ENCODE measurements at places on chromosomes 3 and 15. TPM values are rescaled to one million over a fixed set of nuclear protein-coding genes. Genes with fewer than 3 reads are reported as not detected.

Gene LYZL4
- not detected for total RNA-seq

Gene GABRB3
- total RNA-seq = not detected

Gene ADAMTS17
- 5.0 TPM for total RNA-seq

Gene GUCA1C
- not detected for total RNA-seq

Gene MYEF2
- 23.3 TPM for total RNA-seq

Gene WDR93
- total RNA-seq = not detected

Gene RTP1
- not detected for total RNA-seq

Gene AMOTL2
- total RNA-seq = not detected

Gene HTR3E
- total RNA-seq = not detected

Gene MEX3B
- total RNA-seq = 1.2 TPM

Gene GNAI2
- total RNA-seq = 489 TPM

Gene NECTIN3
- total RNA-seq = 3.9 TPM

Gene ZMYND10
- total RNA-seq = 3.5 TPM

Gene FGF12
- total RNA-seq = not detected

Gene UPK1B
- not detected for total RNA-seq

DNA sequence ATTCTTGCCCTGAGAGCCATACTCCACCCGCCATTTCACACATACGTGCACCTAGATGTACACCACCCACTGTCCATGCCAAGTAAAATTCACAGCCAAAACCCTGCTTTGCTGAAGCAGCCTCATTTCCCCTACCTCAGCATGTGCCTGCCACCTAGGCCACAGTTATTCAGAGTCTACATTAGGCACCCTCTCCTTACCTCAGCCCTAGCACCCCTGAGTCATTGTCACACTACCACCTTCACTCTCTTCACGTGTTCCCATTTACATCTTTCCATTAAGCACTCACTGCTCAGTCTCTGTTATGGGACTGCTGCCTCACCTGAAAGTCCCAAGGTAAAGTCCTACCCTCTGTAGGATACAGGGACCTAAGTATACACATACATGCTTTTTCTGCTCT, 70.0 kb downstream of the SETD5 start:
- no peak for DNase-seq

DNA sequence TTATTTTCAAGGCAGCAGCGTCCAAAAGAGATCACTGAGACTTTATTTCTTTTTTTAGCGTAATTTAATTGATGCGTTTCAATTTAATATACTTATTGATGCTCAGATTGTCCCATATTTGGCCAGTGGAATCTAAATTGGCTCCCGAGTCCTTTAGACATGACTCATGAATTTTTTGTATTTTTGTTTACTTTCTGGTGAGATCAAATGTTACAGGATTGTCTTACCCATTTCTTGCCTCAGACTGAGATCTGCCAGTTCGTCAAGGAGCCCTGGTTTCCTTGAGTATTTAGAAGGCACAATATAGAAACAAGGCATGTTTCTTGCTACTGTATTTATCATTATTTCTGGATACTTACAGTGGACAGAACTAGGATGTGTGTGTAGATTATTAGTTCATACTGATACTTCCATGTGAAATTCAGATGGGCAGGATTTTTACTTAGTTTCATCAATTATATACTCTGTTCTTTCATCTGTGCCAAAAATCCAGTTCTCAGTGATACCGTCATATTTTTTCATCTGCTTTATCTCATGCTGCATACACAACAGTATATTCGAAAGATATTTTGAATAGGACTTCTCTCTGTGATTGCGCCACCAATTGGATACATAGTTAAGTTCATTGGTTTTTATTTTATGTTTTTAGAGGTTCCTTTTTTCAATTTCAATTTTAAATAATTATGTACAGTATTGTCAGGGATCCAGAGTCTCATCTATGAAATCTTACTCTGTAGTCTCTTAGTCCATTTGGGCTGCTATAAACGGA, 436.9 kb upstream of the C2CD4B start:
- no peak for DNase-seq

DNA sequence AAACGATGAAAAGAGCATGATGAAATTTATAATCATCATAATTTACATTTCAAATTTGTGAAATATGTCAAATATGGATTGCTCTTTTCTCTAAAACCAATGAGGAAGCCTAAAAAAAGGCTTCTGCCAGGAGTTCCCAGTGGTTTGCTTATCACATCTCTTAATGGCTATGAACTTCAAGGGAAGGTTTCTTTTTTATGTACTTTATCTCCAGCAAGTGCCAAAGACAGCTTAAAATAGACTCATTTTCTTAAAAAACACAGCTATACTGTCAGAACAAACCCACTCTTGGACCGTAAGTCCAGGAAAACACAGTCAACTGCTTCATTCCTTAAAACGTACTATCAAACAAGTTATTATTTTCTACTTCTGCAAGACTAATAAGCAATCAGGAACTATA, 80.2 kb downstream of the DLG1 start:
- no peak for DNase-seq

DNA sequence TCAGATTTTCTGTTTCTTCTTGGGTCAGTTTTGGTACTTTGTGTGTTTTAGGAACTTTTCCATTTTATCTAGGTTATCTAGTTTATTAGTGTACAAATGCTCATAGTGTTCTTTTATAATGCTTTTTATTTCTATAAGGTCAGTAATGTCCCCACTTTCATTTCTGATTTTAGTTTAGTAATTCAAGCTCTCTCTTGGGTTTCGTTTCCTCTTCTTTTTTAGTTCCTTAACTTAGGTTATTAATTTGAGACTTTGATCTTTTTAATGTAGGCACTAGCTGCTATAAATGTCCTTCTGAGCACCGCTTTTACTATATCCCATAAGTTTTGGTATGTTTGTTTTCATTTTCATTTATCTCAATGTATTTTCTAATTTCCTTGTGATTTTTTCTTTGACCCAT, 27.0 kb upstream of the CD200R1L start:
- DNase-seq = no peak

DNA sequence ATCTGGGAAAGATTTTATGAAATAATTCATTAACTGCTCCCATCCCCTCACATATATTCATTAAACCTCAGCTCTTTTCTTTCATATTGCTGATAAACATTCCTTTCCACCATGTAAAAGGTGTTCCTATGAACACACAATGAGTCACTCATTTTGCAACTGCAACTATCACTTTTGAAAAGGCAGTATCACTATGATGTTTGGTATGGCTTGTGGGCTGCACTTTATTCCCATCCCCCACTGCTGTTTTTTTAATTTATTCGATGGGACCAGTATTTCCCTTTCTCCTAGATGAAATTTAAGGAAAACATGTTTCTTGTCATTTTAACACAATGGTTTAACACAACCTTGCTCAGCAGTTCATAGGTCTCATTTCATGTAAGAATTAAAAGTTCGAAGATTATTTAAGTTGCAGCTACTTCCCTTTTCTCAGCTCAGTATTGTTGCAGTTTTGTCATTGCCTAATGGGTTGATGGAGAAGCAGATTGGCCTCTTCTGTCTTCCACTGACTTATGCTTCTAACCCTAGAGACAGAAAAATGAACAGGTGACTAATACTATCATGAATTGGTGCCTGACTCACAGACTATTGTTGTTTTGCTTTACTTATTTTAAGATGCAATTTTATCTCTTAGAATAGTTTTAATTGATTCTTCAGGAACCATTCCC, 280.3 kb downstream of the ZPLD1 start:
- DNase-seq = no peak

DNA sequence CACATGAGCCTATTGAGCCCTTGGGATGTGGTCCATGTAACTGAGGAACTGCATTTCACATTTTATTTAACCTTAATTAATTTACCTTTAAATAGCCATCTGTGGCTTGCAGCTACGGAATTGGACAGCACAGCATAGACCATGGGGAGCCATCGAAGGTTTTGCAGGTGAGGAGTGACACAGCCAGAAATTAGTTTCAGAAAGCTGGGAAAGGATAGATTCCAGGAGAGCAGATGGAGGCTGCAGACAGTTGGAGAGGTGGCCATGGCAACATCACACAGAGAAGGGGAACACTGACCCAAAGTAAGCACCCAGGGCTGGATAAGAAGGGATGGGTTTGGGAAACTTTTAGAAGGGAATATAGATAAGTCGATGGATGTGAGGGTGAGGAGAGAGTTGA, 100.1 kb upstream of the SLC6A11 start:
- DNase-seq = no peak

DNA sequence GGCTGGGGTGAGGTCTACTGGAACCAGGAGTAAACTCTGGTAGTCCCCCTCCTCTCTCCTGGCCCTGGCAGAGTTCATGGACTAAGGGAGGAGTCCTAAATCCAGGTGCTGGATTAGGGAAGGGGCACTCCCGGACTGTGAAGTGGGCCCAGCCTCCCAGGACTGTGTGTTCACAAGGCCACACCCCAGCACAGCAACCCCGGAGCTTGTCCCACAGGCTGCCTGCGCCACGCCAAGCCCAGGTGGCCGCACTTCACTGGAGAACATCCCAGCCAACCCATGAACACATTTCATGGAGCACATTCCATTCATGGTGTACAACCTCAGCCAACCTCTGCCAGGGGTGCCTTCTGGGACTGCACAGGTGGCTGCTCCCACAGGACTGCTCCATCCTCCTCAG, 8.2 kb downstream of the ARPIN start:
- no peak for DNase-seq

GRCh38 chr15:37877851-37878741, 56.3 kb upstream of the TMCO5A start:
- DNase-seq = no peak

DNA sequence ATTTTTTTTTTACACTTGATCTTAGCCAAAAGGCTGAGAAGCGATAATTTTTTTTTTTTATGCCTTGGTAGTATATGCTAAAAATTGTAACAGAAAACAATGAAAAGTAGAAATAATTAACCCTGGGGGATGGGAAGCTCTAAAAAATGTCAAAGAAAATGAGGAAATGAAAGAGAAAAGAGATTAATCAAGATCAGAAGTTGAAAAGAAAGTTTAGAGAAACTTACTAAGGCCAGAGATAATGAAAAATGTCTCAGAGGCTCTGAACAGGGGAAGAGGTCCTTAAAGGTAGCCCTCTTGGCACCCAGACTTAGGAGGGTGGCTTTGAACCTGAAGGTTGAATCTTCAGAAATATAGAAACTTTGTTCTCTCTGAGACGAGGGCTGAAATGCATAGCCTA, 58.6 kb upstream of the ZBED2 start:
- DNase-seq = no peak

GRCh38 chr15:101306341-101307047, 11.4 kb upstream of the SNRPA1 start:
- no peak for DNase-seq

- DNase-seq = no peak
Measured at GRCh38 chr15:51335538-51336410, 2.6 kb downstream of the CYP19A1 start.

GRCh38 chr15:47362118-47362905, 355.0 kb upstream of the SEMA6D start:
- DNase-seq = no peak

DNA sequence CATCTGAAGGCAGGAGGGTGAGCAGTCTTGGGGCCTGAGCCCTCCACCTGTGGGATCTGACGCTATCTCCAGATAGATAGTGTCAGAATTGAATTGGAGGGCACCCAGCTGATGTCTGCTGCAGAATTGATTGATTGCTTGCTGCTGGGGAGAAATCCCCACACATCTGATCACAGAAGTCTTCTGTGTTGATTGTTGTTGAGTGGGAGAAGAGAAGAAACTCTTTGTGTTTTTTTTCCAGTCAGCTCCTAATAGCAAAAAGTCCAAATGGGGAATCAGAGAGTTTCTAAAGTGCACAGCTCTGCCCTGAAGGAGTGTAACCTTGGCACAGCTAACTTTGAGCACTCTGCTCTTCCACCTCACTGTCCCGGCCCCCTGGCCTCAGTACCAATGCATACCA, 66.1 kb downstream of the RAB11A start:
- no peak for DNase-seq

DNA sequence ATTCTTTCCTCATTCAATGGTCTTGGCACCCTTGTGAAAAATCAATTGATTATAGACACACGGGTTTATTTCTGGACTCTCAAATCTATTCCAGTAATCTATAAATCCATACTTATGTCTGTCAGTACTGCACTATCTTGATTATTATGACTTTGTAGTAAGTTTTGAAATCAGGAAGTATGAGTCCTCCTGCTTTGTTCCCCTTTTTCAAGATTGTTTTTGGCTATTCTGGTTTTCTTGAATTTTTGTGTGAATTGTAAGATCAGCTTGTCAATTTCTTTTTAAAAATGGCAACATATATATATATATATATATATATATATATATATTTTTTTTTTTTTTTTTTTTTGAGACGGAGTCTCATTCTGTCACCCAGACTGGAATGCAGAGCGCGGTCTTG, 32.3 kb upstream of the CFAP20DC start:
- no peak for DNase-seq

Measured in activated CD4-positive, alpha-beta T cell treated with anti-CD3 and anti-CD28 coated beads, Interleukin-2, amount 10 ng/mL, durations not matched to agents 7 days and 5 days (primary cell).